Motor neuron (in vitro differentiated cells): ENCODE measurements at places on chromosomes 1 and 21.

- ATAC-seq: no peak
Observed at GRCh38 chr1:14610761-14611160, 12.3 kb downstream of the KAZN start.

- peak; percentile 64 for ATAC-seq
Observed at GRCh38 chr1:164516591-164516990, 42.4 kb upstream of the PBX1 start.

DNA sequence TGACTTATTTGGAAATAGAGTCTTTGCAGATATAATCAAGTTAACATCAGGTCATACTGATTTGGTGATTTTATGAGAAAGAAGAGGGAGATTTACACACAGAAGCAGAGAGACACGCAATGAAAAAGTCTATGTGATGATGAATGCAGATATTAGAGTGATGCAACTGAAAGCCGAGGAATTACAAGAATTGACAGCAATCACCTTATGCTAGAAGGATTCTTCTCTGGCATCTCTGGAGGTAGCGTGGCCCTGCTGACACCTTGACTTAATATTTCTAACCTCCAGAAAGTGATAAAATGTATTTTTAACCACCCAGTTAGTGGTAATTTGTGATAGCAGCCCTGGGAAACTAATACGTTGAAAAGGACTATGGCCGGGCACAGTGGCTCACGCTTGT, 14.2 kb upstream of the CFH start:
- ATAC-seq: no peak

- ATAC-seq: peak; percentile 26
Observed at GRCh38 chr21:32096411-32096810, 182.4 kb downstream of the MIS18A start.

DNA sequence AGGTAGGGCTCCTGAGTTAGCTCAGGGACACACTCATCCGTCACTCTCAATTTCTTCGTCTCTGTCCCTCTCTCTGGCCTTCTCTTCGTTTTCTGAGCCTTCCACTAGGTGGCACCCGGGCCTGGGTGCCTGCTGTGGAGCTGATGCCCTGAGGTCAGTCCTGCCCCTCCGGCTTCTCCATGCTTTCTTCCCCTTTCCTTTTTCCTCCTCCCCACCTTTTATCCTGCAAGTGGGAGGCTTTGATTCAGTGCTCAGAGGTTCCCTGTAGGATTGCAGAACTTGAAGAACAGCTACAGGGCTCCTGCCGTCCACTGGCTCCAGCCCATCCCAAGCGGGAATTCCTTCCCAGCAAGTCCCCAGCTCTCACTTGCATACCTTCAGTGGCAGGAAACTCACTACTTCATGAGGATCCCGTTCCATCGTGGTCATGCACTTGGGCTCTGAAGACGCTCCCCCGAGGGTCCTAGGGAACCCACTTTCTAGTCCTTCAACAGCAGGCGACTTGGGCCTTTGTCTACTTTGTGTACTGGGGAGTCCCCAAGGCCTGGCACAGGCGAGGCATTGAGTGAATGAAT, 45.6 kb downstream of the SRRM1 start:
- ATAC-seq: peak; percentile 54

DNA sequence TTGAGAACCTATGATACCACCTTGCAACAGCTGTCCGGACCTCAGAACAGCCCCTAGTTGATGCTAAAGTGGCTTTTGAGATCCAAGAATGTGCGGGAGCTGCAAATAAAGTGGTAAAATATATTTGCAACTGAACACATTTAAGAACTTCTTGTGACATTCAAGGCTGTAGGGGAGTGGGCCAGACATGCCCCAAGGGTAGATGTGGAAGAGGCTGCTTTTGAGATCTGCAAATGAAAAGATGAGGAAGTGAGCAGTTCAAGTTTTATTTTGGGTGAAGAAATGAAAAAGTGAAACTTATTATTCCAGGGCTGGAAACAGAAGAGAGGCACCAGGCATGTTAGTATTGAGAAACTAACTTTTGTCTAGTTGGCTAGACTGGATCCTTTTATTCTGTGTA, 359.5 kb upstream of the PLXNA2 start:
- ATAC-seq: no peak

- ATAC-seq: no peak
Observed at GRCh38 chr1:48676376-48676775, 100.3 kb downstream of the BEND5 start.

DNA sequence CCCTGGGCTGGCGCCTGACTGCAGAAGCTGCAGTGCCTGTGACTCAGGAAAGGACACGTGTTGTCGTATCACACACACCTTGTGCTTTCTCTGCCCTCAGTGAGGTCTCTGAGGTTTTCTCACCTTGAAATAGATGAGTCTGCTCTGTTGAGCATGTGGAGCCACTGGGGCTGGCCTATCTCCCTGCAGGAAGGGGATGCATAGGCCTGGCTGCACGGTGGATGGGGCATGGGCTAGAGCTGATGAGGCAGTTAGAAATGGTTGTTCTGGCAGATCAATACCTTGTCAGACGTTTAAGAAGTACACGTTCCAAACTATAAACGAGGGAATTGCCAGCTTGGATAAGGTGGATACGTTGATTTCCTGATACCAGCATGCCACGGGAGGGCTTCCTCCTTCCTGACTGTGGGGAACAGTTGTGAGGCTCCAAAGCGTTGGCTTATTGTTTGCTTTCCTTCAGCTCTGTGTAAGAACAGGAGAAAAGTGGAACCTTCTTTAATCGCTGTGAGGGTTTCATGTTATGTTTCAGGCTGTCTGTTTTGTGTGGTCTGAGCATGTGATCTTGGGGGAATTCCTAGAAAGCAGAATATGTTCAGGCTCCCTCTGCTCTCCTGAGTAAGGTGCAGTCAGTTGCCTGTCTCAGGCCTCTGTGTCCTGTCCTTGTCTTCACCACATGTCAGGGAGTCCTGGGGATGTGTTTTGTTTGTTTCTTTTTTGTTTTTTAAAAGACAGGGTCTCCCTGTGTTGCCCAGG, 44.8 kb downstream of the PCNT start:
- no peak for ATAC-seq

DNA sequence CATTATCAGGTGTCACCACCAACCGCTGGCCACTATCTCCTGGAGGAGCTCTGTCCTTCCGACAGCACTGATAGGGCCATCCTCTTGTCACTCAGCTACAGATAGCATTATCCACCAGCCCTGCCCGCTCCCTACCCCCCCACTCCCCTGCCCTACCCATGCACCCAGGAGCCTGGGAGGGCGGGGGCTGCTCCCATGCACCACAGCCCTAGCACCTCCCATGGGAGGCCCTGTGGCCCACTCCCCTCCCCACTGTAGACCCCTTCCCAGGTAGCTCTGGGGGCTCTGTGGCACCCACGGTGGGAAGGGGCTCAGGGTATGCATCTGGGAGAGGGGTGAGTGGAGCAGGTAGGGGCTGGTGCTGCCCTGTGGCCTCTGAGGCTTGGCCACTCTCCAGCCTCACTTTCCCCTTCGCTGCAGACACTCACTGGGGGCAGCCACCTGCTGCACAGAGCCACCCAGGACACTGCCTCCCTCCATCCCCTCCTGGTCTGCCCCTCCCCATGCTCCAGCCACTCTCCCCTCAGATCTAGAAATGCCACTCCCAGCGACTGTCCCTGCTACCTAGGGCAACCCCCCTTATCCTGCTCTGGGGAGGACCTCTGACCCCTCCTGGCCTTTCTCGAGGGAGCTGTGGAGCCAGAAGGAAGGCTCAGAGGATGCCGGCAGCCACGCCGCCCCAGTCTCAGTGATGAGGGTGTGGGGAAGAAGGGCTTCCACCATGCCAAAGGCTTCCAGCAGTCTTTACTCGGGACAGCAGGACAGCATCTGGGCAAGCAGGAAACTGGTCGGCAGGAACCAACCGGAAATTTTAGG, 58.5 kb downstream of the WNT9A start:
- no peak for ATAC-seq

DNA sequence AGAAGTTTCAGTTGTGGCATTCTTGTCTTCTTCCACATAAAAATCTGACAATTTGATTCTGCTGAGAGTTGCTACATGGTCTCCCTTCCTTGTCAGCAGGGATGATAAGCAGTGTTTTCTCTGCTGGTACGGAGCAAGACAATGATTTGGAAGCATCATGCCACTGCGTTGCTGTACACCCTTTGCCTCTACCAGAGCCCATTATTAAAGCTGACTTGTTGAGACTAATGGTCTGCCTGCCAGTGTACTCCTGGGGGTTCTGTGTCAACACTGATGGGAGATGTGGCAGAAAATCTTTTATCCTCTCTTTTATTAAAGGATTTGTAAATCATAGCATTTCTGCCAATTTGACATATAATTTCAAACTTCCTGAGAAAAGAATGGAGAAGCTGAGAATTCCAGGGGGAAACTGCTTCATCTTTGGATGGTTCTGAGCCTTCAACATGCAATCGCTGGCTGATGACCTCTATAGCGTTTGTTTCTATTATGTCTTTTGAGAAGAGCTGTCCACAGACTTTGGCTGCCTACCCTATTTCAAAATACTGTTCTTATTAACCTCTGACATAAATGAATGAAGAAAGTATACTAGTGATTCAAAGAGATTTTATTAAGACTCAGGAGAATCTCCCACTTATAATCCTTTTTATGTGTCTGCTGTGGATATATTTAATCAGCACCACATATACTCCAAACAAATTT, 47.9 kb upstream of the DYNLT5 start:
- no peak for ATAC-seq

GRCh38 chr1:3097861-3098260, 28.9 kb downstream of the PRDM16 start:
- ATAC-seq: no peak

DNA sequence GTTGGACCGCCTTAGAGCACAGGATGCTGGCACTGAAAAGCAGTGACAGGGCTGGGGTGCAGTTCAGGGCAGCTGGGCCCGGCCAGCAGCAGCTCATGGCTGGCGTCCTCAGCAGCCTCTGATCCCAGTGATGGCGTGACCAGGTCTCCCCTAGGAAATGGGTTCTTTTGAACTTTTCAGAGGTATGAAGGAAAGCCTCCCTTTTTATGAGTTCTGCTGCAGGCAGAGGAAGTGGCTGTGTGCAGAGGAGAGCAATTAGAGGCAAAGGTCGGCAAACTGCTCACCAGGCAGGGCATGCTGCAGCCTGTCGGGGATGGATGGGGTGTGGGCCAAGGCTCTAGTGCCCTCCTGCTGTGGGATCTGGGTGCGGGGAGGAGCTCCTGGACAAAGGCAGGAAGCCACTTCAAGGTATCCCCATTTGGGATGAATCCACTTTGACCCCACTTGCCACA, 45.6 kb upstream of the RAB4A start:
- no peak for ATAC-seq

- no peak for ATAC-seq
Observed at GRCh38 chr1:158998781-158999161, 10.9 kb upstream of the IFI16 start.

DNA sequence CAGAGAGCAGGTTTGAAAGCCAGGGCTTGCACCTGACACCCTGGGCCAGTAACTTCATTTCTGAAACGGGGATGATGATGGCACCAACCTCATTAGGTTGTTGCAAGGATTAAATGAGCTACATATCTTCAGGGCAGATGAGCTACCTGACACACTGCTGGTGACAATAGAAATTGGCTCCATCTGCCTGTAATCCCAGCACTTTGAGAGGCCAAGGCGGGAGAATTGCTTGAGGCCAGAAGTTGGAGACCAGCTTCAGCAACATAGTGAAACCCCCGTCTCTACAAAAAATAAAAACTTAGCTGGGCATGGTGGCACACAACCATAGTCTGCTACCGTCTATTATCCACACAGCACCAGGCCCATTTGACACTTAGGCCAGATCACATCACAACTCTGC, 6.3 kb upstream of the TTC39A start:
- no peak for ATAC-seq

- ATAC-seq: peak; percentile 48
Observed at GRCh38 chr1:935751-936231, 12.1 kb downstream of the SAMD11 start.

GRCh38 chr1:12464598-12465056, 153.4 kb downstream of the DHRS3 start:
- no peak for ATAC-seq

- ATAC-seq: no peak
Observed at GRCh38 chr1:24513706-24514105, 11.1 kb downstream of the RCAN3 start.
